ENCODE measurements at places on chromosomes 5 and 9.

GRCh38 chr5:153672347-153673090 lies 182.0 kb downstream of the GRIA1 start:
- DNase-seq, result no peak

GRCh38 chr5:54908774-54909525 lies 76.4 kb downstream of the ESM1 start:
- no peak for DNase-seq

- DNase-seq, result no peak
Measured at GRCh38 chr5:168892618-168893186, 313.5 kb upstream of the PANK3 start.

GRCh38 chr5:60487885-60488442 lies 212.0 kb downstream of the DEPDC1B start:
- DNase-seq, result no peak

GRCh38 chr9:119902611-119903010 lies 533.4 kb upstream of the BRINP1 start:
- no peak for DNase-seq

DNA sequence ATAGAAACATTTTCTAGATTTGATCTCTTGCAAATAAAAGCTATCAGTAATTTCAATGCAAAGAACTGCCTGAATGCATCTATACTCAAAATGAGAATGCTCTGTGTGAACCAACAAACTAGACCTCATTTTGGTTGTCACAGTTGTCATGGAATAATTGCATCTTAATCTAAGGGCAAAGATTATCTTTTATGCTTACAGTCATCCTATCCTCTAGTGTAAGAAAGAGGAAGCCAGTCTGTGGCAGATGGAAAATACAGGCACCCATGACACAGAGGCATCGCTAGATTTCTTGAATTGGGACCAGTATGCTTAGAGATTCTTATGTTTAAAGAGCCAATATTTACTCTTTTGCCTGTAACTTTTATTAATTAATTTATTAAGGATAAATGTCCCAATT lies 95.0 kb downstream of the MACIR start:
- DNase-seq, result no peak

DNA sequence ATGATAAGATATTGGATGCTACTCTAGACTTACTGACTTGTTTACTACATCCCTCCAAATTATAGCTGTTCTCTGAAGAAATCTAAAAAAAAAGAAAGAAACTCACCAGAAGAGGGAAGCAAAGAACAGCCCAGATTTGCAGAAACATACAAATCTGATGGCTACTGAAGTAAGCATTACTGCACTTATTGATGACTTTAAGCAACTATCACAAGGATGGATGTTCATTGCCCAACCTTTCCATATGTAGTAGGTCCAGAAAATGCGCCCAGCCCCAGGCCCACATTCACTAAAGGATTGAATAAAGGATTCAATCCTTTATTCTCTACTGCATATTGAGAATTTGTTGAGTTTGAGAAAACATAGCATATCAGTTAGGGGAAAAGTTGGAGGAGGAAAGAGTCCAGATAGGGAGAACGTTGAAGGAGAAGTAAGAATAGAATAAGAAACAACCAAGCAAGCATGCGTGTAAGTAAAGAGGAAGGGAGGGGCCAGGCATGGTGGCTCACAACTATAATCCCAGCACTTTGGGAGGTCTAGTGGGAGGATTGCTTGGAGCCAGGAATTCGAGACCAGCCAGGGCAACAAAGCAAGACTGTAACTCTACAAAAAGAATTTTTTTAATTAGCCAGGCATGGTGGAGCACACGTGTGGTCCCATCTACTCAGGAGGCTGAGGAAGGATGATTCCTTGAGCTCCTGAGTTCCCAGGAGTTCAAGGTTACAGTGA lies 33.8 kb upstream of the DTWD2 start:
- no peak for DNase-seq

GRCh38 chr9:112864982-112865381 lies 25.7 kb downstream of the SLC46A2 start:
- DNase-seq, result no peak

GRCh38 chr9:14779566-14780022 lies 57.1 kb upstream of the CER1 start:
- DNase-seq, result no peak

- DNase-seq, result no peak
Measured at GRCh38 chr5:161400583-161400982, 145.9 kb downstream of the GABRB2 start.

- DNase-seq, result no peak
Measured at GRCh38 chr5:58044166-58044565, 415.7 kb downstream of the PLK2 start.

DNA sequence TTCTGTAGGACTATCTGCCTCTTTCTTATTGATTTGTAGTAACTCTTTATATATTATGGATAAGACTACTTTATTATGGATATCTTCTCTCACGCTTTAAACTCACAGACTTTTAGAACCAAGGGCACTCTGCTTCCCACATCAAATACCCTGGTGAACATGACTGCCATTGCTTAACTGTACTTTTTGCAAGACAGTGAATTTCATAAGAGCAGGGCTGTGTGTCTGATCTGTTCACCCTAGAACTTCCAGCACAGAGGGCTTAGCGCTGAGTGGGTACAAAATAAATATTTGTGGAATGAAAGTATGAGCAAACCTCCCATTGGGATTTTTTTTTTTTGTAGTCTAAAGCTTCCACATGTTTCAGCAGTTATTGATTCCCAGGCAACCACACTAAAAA lies 84.8 kb downstream of the CFAP77 start:
- DNase-seq, result no peak

DNA sequence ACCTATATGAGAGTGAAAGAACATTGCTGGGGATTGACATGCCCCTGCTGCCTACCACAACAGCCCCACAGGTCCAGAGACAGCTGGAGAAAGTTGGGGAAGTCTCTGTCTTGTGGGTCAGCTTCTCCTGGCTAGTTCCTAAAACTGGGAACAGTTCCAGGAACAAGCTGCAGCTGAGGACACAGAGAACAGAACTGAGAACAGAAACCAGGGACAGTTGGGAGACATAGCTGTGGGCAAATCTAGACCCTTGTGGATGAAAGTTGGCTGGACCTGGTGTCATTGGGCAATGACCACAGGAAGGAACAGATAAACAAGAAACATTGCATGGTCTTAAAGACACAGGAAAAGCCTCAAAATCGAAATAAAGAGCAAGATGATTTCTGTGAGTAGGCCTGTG lies 58.3 kb upstream of the MOCS2 start:
- DNase-seq, result no peak

GRCh38 chr9:127927201-127927987 lies 3.2 kb downstream of the PIP5KL1 start:
- peak; percentile 75 for DNase-seq

DNA sequence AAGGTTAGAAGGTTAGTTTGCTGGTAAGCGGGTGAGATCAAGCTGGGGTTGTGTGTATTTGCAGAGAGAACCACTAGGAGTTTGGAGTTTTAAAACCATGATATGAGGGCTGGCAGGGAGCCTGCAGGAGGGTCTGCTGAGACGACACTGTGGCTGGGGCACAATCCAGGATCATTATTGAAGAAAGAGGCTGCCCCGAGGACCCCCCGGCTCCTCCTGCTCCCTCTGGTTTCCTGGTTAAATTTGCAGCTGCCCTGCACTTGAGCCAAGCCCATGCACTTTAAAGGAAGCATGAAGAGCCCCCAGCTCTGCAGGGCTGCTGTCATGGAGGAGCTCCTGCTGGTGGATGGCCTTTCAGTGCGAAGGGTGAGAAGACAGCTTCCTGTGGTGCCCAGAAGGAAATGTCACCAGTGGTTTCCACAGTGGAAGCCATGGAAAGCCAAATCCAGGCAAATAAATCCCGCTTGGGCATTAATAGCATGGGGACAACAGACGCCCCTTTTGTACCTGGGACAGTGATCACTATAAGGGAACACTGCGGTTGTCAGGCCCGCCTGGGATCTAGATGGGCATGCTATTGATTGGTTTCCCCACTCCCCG lies 140.7 kb downstream of the NSG2 start:
- DNase-seq, result no peak

DNA sequence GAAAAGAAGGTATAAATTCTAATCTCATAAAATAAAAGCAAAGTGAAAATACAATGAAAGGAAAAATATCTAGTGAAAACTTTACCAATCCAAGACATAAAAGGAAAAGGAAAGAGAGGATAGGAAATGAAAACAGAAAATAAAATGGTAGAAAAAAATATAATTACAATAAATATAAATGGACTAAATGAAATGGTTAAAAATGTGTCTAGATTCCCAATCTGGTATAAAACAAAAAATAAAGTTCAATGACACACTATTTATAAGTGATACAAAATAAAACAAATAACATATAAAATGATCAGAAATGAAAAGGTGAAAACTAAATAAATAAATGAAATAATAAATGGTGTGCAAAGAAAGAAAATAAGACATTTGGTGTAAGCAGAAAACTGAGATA lies 516.4 kb upstream of the RORB start:
- no peak for DNase-seq

GRCh38 chr5:155408465-155408864 lies 394.9 kb downstream of the KIF4B start:
- DNase-seq, result no peak

GRCh38 chr5:4862500-4862899 lies 277.6 kb upstream of the ADAMTS16 start:
- no peak for DNase-seq

DNA sequence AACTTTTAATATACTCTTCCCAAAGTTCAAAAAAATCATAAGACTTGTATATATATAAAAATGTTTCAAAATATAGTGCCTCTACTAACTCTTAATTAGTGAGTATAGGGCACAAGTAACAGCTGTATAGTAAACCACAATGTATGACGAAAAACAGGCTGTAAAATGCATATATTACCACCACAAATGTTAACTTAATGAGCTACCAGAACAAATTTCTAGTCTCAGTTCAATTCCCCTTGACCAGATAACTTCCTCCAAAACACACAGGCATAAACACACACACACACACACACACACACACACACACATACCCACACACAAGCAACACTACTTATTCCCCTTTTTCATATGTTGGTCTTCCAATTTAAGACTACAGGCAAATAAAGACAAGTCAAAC lies 78.8 kb downstream of the FBXL17 start:
- DNase-seq, result no peak

GRCh38 chr9:15856591-15856990 lies 303.7 kb downstream of the CCDC171 start:
- no peak for DNase-seq

- DNase-seq, result no peak
Measured at GRCh38 chr5:115243412-115243811, 19.3 kb downstream of the PGGT1B start.

DNA sequence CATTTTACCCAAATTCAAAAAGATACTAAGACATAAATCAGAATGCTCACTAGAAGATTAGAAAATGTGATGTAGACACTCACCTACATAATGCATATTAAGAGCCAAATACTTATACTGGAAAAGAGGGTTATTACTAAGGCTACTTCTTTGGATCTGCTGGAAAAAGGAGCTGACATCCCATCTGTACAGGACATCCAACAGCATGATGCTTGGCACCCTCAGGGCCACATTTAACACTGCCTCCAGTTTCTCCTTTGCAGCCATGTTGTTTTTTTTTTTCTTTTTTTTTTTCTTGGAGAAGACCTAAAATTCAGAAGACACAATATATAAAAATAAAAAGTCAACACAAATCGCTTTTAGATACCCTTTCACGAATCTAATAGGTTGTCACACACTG lies 6.0 kb downstream of the RNF145 start:
- no peak for DNase-seq

GRCh38 chr5:85614489-85614888 lies 1003.3 kb upstream of the COX7C start:
- DNase-seq, result no peak

DNA sequence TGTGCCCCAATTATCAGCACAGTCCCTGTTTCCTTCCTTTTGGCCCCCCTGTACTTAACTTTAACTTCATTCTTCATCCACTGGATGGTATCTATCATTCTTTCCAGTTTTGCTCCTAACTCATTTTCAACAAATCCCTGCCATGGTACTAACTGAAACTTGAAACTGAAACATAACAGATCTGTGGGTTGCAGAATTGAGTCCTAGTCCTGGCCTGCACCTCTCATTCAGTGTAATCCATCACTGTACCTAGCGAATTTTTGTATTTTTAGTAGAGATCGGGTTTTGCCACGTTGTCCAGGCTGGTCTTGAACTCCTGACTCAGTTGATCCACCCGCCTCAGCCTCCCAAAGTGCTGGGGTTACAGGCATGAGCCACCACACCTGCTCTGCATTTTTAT lies 15.3 kb upstream of the PIK3R1 start:
- no peak for DNase-seq

DNA sequence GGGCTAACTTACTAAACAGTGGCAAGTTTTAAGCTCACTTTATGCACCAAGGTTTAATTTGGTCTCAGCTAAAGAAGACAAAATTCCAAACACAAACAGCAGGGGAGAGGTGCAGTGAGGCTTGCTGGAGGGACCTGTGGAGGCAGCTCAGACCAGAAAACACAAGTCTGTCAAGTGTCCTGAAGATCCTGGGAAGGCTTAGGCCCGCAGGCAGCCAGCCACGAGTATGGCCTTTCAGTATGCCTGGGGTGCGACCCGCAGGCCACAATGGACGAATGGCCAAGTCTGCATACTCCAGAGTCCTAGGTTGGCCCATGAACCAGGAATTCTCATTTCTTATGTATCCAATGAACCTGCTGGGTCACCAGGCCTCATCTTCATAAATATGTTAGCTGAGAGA lies 9.3 kb downstream of the CCNI2 start:
- DNase-seq, result no peak

DNA sequence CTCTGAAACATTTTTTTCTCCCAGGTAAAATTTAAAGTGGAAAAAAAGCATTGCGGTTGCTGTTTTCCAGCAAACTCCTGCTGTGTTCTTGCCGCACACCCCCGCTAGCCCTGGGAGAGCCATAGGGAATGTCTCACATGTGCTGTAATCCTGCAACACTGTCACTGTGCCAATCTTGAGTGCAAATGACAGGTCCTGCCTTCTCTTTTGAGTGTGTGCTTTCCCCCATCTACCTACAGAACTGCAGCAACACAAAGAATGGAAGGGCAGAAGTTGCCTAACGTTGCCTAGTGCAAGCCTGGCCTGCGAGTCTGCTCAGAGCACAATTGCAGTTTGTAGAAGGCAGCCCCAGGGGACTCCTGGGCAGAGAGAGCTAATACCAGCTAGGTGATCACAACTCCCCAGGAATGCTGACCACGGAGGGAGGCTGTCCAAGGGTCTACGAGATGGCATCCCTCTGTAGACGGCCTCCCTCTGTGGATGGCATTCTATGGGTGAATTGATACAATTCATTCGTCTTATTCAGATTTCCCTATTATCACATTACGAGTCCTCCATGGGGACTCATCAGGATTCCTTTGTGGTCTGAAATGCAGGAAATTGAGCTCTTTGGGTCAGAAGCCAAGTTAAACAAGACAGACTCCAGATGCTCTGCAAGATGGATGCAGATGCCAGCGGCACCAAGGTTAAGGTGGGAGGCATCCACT lies 172.6 kb upstream of the S1PR3 start:
- no peak for DNase-seq

DNA sequence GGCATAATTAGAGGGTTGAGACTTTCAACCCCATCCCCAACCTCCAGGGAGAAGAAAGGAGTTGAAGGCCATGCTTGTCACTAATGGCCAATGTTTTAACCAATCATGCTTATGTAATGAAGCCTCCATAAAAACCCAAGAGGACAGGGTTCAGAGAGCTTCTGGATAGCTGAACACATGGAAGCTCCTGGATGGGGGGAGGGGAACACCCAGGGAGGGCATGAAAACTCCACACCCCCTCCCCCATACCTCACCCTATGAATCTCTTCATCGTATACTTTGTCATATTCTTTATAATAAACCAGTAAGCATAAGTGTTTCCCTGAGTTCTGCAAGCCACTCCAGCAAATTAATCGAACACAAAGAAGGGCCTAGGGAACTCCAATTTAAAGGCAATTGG lies 81.7 kb downstream of the ALDH7A1 start:
- DNase-seq, result no peak
